ENCODE measurements at places on chromosomes 12 and 14. TPM values are rescaled to one million over a fixed set of nuclear protein-coding genes. Genes with fewer than 3 reads are reported as not detected.

- no peaks in the 10 kb centered on the region for H3K27me3 ChIP-seq
- peak overlapping the region; percentile 92 for H3K4me3 ChIP-seq
- H3K27ac ChIP-seq = peak overlapping the region; percentile 83
- peaks cover 2% of the 10 kb centered on the region for H3K36me3 ChIP-seq
- H3K4me1 ChIP-seq = peaks cover 22% of the 10 kb centered on the region
These were observed 202 bp downstream of the YAF2 start for GRCh38 chr12:42237853-42238239.

- DNase-seq = no peak
- H3K36me3 ChIP-seq = peaks cover 2% of the 10 kb centered on the region
- H3K4me1 ChIP-seq = peaks cover 27% of the 10 kb centered on the region
- no peak overlapping the region for H3K4me3 ChIP-seq
- H3K27ac ChIP-seq = no peak overlapping the region
These were observed 63.0 kb downstream of the SLC25A47 start for GRCh38 chr14:100386121-100386520.

- no peaks in the 10 kb centered on the region for H3K27me3 ChIP-seq
- H3K4me3 ChIP-seq = no peak overlapping the region
- DNase-seq = no peak
- H3K4me1 ChIP-seq = peaks cover 2% of the 10 kb centered on the region
These were observed 18.4 kb downstream of the AKT1 start for GRCh38 chr14:104776961-104777807.

Gene RND1
- 6.0 TPM for total RNA-seq

Gene RPGRIP1
- not detected for total RNA-seq

All from T-helper 17 cell (primary cell).